Frontal cortex (tissue), 4 donors: ENCODE measurements at places on chromosomes 7 and 10.

DNA sequence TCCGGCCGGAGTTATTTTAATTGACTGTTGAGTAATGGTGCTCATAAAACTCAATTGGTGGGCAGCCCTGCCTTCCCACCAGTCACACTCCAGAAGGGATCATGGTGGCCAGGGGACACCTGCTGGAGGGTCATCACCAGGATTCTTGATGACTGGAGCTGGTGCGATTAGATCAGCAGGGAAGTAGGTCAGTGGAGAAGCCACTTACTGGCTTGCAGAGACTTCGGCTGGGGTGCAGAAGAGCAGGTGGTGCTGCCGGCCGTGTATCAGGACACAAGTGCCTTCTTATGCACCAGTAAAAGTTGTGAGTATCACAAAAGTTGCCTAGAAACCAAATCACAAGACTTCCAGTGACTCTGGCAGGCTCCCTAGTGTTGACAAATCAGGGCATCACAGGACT lies 82.6 kb upstream of the CHCHD3 start:
- DNase-seq = no peak

GRCh38 chr10:21401196-21401595 lies 124.3 kb downstream of the SKIDA1 start:
- DNase-seq = no peak

GRCh38 chr7:106344861-106345260 lies 60.1 kb upstream of the NAMPT start:
- no peak for DNase-seq

- peak; percentile 15 for DNase-seq
Observed at GRCh38 chr10:48981310-48981907, 41.8 kb upstream of the LRRC18 start.

- peak; percentile 70 for DNase-seq
Observed at GRCh38 chr7:151736403-151736909, 140.5 kb downstream of the PRKAG2 start.
